ENCODE measurements at places on chromosomes 1 and 21.

GRCh38 chr21:34992736-34993398 is 56.2 kb downstream of the RUNX1 start:
- DNase-seq: peak; percentile 63

DNA sequence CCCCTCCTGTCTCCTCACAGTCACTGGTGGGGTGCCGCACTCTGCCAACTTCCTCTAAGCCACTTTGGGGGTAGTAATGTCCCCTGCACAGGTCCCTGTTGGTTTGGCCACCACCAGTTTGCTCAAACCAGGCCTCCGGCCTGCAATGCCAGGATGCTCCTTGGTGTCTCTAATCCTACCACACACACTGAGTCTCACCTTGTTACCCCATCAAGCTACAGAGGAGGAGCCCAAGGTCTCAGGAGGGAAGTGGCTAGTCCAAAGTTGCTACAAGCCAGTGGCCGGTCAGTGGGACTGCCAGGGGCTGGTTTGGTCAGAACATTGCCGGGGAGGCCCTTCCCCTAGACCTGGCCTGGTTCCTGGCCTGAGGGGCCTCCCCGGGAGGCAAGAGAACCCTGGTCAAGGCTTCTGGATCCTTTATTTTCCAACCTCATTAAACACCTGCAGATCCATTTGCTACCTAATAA is 21.5 kb upstream of the LRP8 start:
- DNase-seq: peak; percentile 55

DNA sequence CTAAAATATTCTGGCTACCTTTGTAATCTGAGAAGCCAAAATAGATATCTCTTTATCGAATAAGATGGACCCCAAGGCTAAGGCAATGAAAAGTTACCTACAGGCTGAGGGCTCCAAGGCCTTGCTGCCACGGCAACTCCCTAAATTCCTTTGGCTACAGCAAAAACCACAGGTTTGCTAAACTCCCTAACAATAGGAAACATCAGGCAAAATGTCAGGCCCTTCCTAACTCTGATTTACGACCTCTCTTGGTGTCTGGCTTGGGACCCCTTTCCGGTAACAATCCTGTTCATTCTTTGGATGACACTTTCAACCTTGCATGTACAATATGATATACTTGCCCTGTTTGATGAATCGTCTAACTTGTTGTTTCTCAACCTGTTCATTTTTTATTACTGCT is 11.3 kb upstream of the OR2T8 start:
- DNase-seq: no peak

GRCh38 chr1:38953433-38953860 is 11.8 kb upstream of the RHBDL2 start:
- no peak for DNase-seq

DNA sequence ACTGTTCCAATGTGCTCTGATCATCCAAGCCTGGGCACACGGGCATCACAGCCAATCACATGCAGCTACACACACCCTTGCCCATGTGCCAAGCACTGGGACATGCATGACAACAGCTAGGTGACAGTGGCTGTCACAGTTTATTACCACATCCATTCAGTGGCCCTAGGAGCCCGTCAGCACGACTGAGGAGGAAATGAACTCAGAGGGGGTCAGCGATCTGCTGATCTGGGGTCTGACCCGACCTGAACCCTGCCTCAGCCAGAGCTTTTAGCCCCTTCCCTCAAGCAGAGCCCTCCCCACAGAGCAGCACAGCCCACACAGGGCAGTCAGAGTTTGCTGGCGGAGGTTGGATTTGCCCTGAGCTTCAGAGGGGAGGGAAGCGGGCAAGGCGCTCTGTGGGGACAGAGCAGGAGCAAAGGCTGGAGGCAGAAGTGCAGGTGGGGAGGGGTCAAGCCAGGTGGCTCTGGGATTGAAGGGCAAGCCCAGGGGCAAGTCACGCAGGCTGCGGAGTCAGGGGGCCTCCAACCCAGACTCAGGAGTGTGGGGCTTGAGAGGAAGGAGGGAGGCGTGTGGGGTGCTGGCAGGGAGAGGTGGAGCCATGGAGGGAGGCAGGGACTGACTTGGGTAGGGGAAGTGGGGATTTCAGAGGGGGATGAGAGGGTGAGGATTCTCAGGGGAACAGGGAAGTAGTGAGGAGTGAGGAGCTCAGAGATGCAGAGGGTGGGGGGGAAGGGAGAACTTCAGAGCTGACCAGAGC is 10.4 kb downstream of the SH3BGRL3 start:
- DNase-seq: peak; percentile 66

- no peak for DNase-seq
These were observed 52.5 kb downstream of the MAN1C1 start for GRCh38 chr1:25668931-25669573.

GRCh38 chr1:18201997-18202719 is 94.6 kb downstream of the IGSF21 start:
- no peak for DNase-seq

DNA sequence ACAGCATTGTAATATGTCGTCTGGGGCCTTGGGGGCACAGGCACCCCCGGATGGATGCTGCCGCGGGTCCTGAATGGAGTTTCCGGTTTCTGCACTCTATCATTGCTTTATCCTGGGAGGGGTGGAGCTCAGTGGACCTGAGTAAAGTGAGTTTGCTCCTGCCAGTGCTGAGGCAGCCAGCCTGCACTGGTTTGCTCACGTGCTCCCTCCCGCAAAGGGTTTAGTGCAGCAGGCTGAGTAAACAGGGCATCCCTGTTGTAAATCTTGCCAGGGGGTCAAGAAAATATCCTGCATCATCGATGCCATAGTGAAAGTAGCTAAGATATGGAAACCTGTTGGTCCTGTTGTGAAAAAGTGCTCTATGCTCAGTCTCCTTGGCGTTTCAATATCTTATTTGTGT is 85.6 kb upstream of the BRINP3 start:
- no peak for DNase-seq

- DNase-seq: no peak
These were observed 58.1 kb upstream of the SIM2 start for GRCh38 chr21:36640721-36641244.

DNA sequence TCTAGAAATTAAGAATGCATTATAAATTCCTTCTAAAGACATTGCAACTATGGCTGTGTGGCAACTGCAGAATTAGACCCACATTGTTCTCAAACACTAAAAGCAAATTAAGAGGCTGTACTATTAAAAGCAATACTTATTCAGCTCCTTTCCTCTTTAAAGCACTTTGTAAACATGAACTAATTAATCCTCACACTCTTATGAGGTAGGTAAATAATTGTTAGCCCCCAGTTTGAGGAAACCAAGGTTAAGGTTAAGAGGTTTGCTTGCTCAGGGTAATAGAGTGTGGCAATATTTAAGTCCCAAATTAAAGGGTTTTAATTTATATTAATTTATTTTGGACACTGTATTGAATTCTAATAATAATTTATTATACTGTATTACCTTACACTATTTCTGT is 553.8 kb downstream of the LRRIQ3 start:
- no peak for DNase-seq

DNA sequence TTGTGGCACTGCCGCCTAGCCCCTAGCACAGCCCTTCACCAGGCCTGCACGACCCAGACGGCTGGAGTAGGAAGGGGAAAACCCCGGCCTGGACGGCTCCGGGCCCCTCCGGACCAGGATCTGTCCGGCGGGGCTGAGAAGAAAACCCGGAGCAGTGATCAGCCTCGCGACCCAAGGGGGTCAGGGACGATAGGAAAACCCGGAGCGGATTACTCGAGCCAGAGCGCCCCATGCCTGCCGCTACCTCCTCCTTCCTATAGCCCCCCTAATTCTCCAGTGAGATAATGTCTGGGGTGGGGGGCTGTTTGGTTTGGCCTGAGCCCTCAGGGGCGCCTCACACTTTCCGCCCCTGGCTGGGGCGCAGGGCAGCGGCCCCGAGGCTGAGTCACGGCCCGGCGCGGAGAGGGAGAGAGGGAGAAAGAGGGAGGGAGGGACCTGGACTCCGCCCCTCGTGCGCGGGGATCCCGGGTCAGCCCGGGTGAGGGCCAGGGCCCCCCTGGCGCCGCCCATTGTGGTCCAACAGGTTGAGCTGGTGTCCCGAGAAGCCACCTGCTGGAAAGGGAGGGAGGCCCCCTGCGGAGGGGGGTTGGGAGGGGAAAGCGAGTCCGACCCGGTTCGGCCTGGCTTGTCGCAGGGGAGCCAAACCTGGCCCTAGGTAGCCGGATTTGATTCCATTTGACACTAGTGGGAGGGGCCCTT is 1.7 kb upstream of the ZBTB7B start:
- peak; percentile 99 for DNase-seq

GRCh38 chr1:29470087-29470787 is 233.9 kb downstream of the PTPRU start:
- no peak for DNase-seq

GRCh38 chr1:46194641-46195193 is 3.5 kb downstream of the POMGNT1 start:
- no peak for DNase-seq

DNA sequence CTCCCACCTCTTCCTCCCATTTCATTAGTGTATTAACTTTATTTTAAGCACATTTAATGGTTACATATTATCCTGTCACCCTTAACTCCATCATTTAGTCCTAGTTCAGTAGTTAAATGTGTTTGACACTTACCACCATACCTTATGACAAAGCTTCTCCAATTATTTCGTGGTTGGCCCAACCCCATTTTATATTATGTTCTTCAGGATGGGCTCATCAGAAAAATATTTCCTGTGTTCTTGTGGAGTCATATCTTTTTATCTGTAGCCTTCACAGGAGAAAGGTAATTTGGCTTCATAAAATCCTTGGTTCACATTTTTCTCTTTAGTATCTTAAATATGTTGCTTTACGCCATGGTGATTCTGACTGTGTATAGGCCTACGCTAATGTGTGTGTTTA is 142.3 kb upstream of the COL6A1 start:
- no peak for DNase-seq

DNA sequence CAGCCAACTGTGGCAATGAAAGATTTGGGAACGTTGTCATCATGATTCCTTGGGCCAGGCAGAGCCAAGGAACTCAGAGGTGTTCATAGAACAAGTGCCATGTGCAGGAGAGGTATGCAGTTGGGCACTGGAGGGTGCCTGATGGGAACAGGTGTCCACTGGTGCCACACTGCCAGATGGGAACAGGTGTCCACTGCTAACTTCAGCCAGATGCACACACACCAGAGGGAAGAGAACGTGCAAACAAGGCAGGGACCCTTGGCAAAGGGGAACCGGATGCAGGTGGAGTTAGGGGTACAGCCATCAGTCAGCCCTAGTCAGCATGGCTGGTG is 13.5 kb downstream of the OLFML2B start:
- peak; percentile 29 for DNase-seq

DNA sequence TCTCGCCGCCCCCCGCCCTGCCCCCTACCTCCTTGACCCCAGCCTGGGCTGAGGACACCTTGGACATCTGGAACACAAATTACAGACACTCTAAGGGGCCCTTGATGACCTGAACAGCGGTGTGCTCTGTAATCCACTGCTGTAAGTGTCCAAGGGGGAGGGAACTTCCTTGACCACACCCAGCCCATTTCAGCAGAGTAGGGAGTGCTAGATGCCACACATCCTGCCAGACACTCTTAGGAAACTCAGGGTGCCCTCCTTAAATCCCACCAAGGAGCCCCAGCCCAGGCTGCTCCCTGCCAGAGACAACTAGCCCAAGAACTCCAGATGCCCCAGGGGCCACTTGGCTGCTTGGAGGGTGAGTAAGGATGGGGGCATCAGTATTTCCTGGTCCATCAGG is 282.2 kb downstream of the RRAGC start:
- no peak for DNase-seq

DNA sequence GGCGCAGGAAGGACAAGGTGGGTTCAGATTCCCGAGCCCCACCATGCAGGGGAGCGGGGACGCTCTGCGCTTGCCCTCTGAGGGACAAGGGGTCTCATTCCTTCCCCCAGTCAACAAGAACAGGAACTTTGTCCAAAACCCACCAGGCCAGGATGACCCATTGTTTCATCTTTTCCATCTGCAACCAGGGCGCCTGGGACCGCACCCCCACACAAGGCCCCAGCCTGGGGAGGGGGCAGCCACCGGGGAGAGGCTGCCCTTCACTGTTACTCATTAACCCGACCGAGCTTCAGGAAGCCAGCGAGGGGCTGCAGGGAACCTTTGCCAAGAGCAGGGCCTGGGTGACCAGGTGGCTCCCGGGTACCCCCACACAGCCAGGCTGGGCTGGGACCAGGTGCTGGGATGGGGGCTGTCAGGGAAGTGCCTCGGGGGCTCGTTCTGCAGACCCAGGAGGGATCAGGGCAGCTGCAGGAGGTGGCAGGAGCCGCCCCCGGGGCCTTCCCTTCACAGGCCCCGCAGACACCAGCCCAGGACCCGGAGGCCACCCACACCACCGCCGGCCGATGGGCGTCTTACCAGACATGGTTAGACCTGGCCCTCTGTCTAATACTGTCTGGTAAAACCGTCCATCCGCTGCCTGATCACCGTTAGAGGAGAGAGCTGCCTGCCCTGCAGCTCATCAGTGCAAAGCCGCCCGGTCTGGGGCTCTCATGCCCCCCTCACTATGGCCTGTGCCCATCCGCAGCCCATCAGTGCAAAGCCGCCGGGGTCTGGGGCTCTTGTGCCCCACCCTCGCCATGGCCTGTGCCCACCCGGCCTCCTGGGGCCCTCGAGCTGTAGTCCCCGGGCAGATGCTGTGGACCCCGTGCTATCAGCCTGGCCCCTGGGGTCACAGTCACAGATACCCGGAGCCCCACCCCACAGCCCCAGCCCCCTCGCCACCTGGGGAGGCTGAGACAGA is 4.9 kb upstream of the TTLL10 start:
- no peak for DNase-seq

- no peak for DNase-seq
These were observed 411.8 kb upstream of the DAB1 start for GRCh38 chr1:57835620-57836019.

DNA sequence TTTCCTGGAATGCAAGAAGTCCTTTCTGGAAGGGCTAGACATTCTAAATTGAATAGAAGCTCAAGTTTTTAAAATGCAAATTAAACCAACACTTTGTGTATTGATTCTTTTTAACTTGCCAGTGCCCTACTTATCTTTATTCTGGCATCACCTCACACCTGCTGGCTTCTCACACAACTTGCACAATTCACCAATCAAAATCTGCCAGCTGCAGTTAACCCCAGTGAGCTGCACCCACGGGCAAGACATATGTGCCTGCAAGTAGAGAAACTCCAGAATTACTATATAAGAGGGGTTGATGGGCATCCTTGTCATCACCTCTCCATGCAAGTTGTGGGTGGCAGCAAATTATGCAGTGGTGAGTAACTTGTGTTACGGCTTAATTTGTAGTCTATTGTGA is 11.7 kb upstream of the PLPPR4 start:
- no peak for DNase-seq

DNA sequence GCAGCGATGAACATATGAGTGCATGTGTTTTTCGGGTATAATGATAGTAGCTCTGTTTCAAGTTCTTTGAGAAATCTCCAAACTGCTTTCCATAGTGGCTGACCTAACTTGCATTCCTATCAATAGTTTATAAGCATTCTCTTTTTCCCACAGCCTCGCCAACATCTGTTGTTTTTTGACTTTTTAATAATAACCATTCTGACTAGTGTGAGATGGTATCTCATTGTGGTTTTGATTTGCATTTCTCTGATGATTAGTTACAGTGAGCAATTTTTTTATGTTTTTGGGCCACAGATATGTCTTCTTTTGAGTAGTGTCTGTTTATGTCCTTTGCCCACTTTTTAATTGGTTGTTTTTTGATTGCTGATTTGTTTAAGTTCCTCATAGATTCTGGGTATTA is 10.6 kb upstream of the RUNX1 start:
- DNase-seq: no peak

Measured in osteoblast (primary cell).